Effector CD8-positive, alpha-beta T cell (primary cell): ENCODE measurements at places on chromosomes 6 and 20.

GRCh38 chr6:62324834-62325233 is 38.8 kb upstream of the KHDRBS2 start:
- no peak for DNase-seq

DNA sequence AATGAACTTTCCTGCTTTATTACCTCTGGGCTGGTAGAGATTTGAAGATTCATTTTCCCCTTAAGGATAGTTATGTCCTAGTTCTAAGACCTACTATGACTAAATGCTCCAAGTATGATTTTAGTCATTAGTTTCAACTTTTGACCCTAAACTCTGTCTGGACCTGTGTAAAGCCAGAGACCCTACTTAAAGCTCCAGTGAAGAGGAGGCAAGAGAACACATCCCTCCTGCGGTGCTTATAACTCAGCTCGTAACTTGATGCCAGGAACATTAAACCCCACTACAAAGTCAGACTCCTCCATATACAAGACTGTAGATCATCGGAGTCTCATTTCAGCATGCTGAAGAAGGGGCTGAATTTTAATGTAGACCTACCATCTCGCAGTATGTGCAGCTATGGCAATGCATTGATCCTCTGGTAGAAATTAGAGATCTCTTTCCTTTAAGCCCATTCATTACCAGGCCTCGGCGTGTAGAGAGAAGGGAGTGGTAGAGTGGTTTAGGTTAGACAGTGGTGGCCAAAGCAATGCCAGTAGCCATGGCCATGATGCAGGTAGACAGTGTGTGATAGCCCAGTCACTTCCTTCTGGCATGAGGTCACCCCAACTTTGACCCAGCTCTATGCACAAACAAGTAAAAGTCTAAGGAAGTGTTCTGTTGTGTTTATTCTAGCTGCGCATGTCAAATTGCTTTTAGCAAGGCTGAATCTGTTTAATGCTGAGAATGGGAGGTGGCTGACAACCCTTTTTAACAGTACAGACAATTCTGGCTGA is 34.8 kb upstream of the MYB start:
- no peak for DNase-seq

GRCh38 chr6:170165085-170165470 is 125.8 kb downstream of the DLL1 start:
- no peak for DNase-seq

GRCh38 chr6:152119831-152120230 is 312.3 kb downstream of the ESR1 start:
- DNase-seq: no peak

DNA sequence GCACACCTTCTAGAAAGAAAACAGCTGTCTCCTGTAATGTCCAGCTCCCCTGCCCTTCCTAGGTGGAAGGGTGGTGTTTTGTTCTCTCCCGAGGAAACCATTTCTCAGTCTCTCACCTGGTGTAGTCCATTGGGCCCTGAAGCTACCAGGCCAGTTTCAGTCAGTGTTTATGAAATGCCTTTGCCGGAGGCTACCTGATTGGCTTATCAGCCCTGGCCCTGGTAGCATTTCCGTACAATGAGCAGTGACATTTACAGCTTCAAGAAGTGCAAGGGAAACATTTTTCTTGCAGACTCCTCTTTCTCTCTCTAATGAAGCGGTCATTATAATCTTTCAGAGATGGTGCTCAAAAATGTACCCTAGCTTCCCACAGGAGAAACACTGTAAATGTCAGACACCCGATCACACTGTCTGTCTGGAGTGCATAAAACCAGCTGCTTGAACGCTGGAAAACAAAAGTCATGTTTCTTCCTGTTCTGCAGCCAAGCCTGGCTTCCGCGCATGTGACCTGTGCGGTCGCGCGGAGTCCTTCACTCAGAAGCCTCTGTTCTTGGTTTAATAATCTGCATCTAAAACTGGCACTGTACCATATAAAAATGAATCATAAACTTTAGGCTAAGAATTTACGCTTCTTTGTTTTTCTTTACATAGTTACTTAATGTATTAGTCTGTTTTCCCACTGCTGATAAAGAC is 28.4 kb upstream of the SAYSD1 start:
- no peak for DNase-seq

GRCh38 chr6:128569732-128570679 is 49.6 kb upstream of the PTPRK start:
- DNase-seq: no peak
